ENCODE measurements at places on chromosomes 13 and 19. TPM values are rescaled to one million over a fixed set of nuclear protein-coding genes. Genes with fewer than 3 reads are reported as not detected.

C3 gene
- total RNA-seq: 157 TPM

KLF5 gene
- total RNA-seq: 6.8 TPM

LILRB4 gene
- total RNA-seq: not detected

EDDM13 gene
- total RNA-seq: not detected

JOSD2 gene
- 13.5 TPM for total RNA-seq

ZNF708 gene
- 5.4 TPM for total RNA-seq

OR7A5 gene
- not detected for total RNA-seq

CEACAM4 gene
- total RNA-seq: not detected

CNFN gene
- not detected for total RNA-seq

DNA sequence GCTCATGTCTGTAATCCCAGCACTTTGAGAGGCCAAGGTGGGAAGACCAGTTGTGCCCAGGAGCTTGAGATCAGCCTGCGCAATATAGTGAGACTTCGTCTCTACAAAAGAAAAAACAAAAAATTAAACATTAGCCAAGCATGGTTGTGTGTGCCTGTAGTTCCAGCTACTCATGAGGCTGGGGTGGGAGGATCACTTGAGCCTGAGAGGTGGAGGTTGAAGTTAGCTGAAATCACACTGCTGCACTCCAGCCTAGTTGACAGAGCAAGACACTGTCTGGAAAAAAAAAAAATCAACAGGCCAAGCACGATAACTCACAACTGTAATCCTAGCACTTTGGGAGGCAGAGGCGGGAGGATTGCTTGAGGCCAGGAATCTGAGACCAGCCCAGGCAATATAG, 3.9 kb upstream of the S1PR2 start:
- DNase-seq: no peak

DNA sequence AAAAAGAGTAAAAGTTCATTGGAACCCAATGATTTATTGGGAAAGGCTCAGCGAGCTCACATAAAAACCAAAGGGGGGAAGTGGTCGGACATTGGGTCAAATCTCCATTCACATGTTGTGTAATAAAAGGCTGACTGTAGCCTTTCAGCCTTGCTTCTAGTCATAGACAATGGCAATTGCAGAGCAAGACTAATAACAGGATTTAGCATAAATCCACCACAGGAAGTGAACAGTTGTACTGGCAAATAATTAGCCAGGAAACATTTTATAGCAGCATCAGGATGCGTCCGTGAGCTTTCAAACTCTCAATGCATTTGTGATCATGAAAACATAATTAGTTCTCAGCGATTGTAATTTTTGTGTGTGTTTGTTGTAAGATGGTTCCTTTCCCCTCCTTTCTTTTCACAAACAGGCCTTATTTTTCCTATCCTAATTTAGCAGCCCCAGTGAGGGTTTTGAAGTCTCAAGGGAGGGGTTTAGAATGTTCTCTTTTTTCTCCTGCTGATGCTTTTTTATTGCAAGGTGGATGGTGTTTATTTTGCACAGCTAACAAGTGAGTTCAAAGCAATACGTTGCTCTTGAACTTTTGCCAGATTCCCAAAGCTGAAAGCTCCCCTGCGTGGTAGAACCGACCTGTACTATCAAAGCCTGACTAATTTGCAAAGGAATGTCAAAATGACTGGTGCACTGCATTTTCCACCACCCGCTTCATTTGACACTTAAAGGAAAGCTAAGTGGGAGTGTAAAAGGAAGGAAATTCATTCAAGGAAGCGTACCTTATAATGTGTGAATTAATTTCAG, 105.6 kb downstream of the SPRY2 start:
- peak; percentile 97 for DNase-seq

DNA sequence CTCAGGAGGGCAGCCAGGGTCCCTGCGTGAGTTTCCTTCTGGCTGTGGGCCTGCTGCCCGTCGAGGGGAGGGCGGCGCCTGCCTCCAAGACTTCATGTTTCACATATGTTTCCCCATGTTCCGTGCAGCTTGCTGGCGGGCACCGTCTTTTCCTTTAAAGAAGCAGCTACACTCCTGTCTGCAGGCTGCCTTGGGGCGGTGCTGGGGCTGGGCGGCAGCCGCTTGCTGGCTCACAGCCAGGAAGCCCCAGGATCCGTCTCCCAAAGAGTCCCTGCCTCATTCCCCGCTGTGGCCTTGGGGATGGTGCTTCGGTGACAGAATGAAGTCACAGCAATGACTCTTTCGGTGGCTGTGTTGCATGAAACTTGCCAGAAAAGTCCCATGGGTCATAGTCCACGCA, 24.9 kb downstream of the PIAS4 start:
- DNase-seq: no peak

DNA sequence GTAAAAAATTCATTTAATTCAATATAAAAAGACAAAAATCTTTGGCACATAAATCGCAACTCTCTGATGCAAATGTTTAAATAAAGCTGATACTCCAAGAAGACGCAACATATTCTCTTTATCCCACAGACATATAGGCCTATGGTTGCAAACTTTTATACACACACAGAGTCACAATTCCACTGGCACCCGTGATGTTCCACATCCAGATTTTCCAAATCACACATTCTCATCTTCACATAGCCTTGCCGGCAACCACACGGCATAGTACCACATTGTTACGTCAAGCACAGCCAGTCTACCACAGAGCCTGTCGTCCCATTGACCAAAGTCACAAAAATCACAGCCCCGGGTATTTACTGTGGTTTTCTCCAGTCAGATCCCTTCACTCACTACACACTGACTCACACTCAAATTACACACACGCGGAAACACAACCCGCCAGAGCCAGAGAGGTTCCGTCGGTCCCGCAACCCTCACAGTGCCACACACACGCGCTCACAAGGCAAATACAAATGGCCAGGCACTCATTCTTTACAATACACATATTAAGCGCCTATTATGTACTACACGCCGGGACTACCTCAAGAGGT, 546 bp upstream of the ZNF546 start:
- peak; percentile 62 for DNase-seq

GRCh38 chr13:38875186-38875875, 115.3 kb downstream of the STOML3 start:
- DNase-seq: no peak

- DNase-seq: no peak
These were observed 9.6 kb downstream of the KLK5 start for GRCh38 chr19:50943074-50943828.

DNA sequence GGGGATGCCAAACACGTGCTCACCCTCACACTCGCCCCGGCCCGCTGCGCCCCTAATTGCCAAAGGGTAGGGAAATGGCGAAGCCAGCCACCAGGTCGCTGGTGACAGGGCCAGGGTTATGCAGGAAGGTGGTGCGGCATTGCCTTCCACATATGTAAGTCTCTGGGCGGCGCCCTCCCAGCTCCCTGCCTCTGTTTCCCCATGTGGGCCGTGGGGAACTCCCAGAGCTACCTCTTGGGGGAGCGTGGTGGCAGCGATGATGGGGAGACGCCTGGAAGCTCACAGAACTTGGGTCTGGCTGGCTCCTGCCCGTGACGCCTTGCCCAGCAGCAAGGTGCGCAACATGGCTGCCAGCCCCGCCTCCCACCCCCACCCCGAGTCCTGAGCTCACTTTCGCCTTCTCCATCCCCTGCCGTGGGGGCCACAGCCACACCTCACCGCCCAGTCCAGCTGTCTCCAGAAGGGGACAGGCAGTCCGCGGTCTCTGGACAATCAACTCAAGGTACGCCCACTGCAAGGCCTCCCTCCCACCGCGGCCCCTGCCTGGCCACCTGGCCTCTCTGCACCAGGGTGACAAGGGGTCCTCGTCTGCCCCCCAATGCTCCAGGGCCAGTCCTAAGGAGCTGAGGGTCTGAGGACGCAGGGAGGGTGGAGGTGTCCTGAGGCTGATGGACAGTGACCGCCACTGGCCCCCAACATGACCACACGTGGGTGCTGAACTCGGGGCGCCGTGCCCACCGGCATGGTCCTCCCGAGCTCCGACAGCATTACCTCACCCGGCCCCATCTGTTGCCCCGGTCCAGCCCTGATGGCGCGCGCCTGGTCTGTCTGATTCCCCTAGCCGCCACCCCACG, 6.6 kb downstream of the C19orf25 start:
- no peak for DNase-seq

GRCh38 chr13:60398907-60399589, 2.0 kb downstream of the TDRD3 start:
- DNase-seq: peak; percentile 31

DNA sequence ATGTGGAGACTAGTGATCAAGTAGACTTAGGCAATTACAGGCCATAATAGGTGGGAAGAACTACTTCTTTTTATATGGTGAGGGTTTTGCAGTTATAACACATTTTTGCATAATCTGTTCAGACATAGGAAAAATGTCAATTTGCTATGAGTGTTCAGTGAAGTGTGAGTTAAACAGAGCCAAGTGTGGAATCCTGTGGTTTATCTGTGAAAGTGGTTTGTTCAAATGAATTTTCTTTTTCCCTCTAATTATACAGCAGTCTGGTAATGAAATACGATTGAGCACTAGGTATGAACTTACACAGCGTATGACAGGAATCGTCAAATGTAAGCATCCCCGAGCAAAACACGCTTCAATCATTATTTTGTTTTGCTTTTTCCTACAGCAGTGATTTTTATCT, 178.3 kb downstream of the STK24 start:
- DNase-seq: no peak

GRCh38 chr13:31036731-31037695, 104.6 kb downstream of the TEX26 start:
- no peak for DNase-seq

- no peak for DNase-seq
These were observed 27.1 kb downstream of the ANKRD10 start for GRCh38 chr13:110887597-110888333.

DNA sequence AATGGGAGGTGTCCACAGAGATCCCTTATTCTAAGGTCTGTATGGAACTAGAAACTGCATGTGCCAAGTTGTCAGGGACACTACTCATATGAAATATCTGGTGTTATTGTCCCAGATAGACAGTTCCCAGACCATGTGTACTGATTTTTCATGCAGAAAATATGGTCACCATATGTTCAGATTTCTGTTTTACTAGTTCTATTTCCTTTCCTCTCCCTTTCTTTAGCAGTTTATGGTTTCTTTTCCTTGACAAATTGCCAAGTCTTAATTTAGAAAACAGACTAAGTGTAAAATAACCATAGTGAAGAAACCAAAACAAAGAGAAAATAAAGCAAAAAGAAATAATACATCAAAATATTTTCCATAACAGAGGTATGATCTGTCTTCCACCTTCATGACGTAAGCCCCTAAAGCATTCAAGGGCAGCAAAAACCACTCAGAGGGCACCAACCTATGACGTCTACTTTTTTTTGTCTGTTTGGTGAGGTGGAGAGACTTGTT, 248.5 kb downstream of the KCTD12 start:
- DNase-seq: no peak

DNA sequence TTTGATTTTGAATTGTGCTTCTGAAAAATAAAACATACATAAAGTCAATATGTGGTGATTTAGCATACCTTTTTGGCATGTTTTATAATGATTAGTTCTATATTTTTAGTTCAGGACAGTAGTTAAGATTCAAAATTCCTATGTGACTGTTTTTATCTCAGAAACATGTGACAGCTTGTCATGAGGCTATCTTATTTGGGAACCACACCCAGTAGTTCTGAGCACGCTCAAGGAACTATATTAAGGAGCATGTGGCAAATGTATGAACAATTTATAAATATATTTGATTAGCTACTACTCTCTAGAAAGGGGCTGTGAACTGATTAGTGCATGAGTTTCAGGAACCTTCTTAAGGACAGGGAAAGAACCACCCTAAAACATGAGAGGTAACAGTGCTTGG, 38.8 kb downstream of the FGF9 start:
- DNase-seq: no peak

- peak; percentile 57 for DNase-seq
These were observed 7.7 kb downstream of the PGLYRP1 start for GRCh38 chr19:46014941-46015686.

- DNase-seq: peak; percentile 33
These were observed 51.9 kb downstream of the CELF5 start for GRCh38 chr19:3276341-3276799.

DNA sequence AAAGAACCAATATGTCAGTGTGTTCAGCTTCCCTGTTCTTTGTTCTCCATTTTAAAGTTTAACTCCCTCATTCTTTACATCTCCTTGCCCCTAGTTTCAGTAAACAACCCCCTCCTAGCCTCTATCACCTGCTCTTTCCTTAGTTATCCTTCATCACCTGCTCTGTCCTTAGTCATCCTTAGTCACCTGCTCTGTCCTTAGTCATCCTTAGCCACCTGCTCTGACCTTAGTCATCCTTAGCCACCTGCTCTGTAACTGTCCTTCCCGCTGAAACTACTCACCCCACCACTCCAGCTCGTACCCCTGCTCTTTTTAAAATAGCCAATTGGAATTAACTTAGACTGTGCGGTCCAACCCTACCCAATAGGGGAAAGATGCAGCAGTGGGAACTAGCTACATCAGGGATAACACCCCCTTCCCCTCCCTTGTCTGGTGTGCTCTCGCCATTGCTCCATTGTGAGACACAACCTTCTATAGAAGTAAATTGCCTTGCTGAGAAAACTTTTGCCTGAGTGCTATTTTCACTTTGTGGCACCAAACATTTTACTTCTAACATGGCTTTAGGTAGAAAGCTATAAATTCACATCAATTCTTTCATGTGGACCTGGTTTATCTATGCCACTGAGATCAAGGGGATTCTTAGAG, 16.2 kb downstream of the EDNRB start:
- no peak for DNase-seq

GRCh38 chr13:103568314-103568713, 502.1 kb upstream of the SLC10A2 start:
- no peak for DNase-seq

Measured in renal cortical epithelial cell (primary cell).